ENCODE measurements at places on chromosomes 1 and 21. TPM values are rescaled to one million over a fixed set of nuclear protein-coding genes. Genes with fewer than 3 reads are reported as not detected.

The RRP1B gene
- total RNA-seq = 21.6 TPM

The NCDN gene
- 65.6 TPM for total RNA-seq

The LINGO4 gene
- not detected for total RNA-seq

The KCND3 gene
- total RNA-seq = 10.6 TPM

The KCNT2 gene
- total RNA-seq = 28.1 TPM

The IGSF21 gene
- total RNA-seq = 31.0 TPM

The LRRC53 gene
- total RNA-seq = under 0.01 TPM

The SIPA1L2 gene
- total RNA-seq = 34.2 TPM

The POU3F1 gene
- 9.4 TPM for total RNA-seq

The USF1 gene
- total RNA-seq = 186 TPM

The NR0B2 gene
- total RNA-seq = not detected
